Activated T-cell treated with anti-CD3 and anti-CD28 coated beads for 48 hours (primary cell): ENCODE measurements at places on chromosomes 3 and 15.

DNA sequence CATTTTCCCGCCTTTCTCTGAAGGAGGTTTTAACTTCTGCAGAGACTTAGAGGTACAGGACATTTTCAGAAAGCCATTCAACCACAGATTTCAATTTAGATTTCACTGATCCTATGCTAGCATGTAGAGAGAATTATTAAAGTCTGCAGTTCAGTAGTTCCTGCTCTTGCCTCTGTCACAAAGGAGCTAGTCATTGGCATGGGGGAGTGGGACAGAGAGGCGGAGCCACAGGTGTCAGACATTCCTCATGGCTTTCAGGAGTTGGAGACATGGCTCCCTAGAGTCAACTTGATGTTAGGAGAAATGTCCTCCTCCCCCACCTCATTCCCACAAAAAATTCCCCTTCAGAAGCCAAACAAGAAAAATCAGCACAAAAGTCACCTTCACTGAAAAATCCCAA lies 66.0 kb upstream of the SIAH2 start:
- no peak for DNase-seq

- no peak for DNase-seq
Observed at GRCh38 chr15:51600114-51600513, 22.5 kb downstream of the DMXL2 start.

GRCh38 chr3:43707998-43708397 lies 17.3 kb downstream of the ABHD5 start:
- no peak for DNase-seq

GRCh38 chr3:52126500-52126899 lies 27.7 kb downstream of the POC1A start:
- no peak for DNase-seq

DNA sequence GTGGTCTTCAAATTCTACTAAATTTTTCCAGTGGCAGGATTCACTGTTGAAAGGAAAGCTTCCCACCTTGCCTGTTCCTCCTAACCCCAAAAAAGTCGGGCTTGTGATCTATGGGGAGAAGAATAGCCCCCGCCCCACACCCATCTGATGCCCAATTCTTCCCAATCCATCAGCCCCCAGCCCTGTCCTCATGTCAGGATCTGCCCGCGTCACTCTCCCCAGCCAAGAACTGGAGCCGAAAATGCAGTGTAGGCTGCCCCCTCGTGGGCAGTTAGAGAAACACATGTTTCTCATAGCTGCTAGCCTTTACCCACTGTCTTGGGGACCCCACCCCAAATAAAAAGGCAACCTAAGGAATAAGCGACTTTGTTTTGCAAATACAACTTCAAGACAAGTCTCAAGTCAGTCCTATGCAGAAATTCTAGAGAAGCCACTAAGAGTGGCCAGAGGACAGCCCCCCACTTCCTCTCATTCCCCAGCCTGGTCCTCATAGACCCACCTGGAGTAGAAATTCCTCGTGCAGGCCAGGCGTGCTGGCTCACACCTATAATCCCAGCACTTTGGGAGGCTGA lies 13.0 kb upstream of the CSK start:
- DNase-seq = peak; percentile 54

DNA sequence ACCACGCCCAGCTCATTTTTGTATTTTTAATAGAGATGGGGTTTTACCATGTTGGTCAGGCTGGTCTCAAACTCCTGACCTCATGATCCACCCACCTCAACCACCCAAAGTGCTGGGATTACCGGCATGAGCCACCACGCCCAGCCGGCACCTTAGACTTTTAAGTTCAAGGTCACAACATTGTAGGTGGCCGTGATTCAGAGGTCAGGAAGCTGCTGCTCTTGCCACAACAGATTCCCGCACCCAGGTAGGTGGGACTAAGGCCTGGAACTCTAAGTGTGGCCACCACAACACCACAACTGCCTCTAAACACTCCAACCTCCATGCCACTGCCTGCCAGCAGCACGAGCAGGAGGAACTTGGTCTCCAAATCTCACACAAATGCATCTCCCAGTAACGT lies 196.8 kb downstream of the STT3B start:
- DNase-seq = no peak

GRCh38 chr15:73691396-73691795 lies 7.2 kb downstream of the CD276 start:
- DNase-seq = no peak

- peak; percentile 82 for DNase-seq
Observed at GRCh38 chr3:105366326-105367062, at the start of gene ALCAM. TSS of gene ALCAM (plus strand) at chr3:105366909.

DNA sequence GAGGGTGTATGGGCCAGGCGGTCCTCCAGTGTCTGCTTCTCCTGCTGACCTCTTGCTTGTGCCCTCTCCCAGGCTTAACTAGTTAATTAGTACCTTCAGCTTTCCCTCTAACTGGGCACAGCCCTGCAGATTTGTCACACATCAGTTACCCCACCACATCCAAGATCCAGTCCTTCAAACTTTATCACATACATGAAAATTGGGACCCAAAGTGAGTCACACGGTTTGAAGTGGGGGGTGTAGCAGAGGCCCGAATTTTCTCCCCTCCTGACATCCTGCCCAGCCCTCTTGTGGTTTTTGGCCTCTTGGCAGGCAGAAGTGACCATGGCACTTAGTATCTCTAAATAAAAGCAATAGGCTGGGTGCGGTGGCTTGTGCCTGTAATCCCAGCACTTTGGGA lies 3.9 kb downstream of the MAPKAPK3 start:
- DNase-seq = no peak

- no peak for DNase-seq
Observed at GRCh38 chr3:160927620-160928019, 171.6 kb downstream of the PPM1L start.

- peak; percentile 63 for DNase-seq
Observed at GRCh38 chr15:52139599-52140462, 27.3 kb upstream of the BCL2L10 start.

GRCh38 chr3:168047190-168047795 lies 48.4 kb downstream of the GOLIM4 start:
- no peak for DNase-seq

- no peak for DNase-seq
Observed at GRCh38 chr15:43168192-43169107, 16.8 kb upstream of the CCNDBP1 start.

DNA sequence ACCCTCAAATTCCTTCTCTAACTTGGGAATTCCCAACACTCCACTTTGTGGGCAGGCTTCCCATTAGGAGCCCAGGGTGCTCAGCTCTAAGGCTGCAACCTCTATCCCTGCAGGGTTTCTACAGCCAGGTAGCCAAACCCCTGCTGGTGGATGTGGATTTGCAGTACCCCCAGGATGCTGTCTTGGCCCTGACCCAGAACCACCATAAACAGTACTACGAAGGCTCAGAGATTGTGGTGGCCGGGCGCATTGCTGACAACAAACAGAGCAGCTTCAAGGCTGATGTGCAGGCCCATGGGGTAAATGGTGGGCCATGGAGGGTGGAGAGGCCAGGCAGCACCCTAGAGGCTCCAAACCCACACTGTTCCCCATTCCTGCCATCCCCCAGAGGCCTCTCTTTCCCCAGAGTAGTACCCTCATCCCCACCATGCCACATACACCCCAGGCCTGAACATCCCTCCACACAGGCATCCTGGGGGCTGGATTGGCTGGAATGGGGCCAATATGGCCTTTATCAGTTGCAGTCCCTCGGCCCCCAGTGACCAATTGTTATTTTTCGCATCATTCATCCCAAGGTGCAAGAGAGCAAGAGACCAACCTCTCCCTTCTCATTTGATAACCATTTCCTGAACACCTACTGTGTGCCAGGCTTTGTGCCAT lies 7.7 kb downstream of the ITIH1 start:
- DNase-seq = no peak

DNA sequence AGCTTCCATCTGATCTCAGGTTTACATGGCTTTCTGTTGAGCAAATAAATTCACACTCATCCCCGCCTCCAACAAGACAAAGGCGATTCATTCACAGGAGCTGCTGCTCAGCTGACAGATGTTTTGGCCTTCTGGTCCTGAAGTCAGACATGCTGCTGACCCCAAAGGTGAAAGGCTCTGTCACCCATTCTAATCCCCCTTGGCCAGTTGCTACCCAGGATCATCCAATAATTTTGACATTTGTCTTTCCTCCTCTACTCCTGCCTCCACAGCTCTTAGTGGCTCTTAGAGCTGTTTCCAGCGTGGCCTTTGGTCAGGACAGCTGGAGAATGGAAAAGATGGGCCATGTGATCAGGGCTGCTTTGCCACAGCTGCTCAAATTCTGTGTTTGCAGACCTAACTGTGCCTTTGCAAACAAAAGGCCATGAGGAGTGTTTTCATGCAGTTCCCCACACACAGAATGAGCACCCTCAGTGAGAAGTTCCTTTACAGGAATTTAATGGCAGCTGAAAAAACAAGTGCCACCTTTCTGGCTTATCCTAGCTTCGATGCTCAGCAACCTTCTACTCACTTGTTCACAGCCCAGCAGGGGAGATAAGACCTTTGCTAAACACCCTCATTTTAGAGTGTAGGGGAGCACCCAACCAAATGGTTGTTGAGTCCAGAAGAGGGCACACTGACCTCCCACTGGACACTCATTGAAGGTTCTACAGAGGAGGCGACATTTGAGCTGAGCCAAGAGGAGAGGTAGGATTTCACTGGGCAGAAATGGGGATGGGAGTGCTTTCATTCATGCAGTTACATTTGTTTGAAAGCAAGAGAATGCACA lies 39.0 kb downstream of the CYP19A1 start:
- DNase-seq = no peak

DNA sequence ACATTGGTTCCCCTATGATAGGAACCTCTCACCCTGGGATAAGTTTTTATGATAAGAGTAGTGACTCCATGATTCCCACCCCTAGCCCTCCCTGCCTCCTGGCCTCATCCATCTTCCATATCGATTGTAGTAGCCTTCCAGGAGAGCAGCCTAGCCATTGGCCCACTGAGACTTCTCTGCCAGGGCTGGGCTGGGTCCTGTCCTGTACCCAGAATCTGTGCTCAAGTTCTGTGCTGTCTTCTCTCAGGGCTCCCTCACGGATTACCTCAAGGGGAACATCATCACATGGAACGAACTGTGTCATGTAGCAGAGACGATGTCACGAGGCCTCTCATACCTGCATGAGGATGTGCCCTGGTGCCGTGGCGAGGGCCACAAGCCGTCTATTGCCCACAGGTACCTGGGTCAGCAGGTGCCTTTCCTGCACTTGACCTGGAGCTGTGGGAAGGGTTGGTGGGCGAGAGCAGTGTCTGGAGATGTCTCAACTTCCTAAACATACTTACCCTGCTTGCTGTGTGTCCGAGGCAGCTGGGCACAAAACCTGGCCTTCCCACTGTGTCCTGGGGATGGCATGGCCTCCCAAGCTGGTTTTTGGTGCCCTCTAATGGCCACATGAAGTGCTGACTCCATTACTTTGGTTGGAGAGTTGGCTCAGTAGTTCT lies 16.6 kb upstream of the EXOG start:
- peak; percentile 19 for DNase-seq

- no peak for DNase-seq
Observed at GRCh38 chr3:117885011-117885441, 1149.6 kb downstream of the IGSF11 start.

DNA sequence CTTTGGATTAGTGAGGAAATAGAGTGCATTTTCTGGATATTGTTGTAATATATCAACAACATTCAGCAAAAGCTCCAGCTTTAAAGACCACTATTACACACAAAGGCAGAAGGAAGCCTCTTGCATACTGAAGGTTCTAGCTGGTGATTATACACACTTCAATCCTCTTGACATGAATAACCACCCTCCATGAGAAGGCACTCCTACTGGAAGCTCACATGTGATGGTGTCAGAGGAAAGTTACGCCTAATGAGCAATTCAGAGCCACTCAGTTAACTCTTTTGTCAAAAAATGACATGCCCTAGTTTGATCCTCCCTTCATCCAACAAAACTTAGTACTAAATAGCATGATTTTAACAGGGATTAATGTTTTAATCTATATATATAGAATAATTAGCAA lies 124.6 kb upstream of the LYSMD4 start:
- DNase-seq = no peak

DNA sequence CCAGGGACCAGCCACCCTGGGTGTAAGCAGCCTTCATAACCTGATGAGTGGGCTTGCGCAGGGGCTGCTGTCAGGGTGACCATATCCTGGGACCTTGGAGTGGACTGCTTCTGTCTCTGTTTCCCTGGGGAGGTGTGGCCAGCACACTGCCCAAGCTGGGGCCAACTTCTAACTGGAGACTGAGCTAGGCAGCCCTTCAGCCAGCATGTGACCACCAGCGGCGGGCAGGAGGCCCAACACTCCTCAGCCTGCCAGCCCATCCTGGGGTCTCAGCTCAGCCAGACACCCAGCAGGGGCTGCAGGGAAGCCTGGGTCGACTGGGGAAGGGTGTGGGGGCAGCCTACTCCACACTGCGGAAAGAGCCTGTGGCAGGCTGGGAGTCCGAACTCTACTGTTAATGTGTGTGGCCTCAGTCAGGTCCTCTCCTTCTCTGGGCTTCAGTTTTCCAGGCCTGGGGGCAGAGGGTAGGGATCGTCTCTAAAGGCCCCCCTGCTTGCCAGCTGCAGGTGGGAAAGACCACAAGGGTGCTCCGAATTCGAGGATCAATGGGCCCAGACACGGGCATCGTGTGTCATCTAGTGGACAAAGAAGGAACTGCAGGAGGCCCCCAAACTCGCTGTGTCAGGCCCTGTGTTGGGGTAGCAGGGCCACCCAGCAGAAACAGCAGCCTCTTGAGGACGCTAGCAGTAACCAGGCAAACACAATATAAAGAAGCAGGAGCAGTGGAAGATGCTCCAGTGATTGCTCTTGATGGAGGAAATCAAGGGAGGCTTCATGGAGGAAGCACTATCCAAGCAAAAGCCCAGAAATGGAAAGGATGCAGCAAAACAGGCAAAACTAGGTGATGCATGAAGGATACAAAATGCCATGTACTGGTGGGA lies 2.0 kb upstream of the SEMA3G start:
- DNase-seq = peak; percentile 69

GRCh38 chr3:196603683-196604082 lies 35.2 kb downstream of the FBXO45 start:
- DNase-seq = no peak

DNA sequence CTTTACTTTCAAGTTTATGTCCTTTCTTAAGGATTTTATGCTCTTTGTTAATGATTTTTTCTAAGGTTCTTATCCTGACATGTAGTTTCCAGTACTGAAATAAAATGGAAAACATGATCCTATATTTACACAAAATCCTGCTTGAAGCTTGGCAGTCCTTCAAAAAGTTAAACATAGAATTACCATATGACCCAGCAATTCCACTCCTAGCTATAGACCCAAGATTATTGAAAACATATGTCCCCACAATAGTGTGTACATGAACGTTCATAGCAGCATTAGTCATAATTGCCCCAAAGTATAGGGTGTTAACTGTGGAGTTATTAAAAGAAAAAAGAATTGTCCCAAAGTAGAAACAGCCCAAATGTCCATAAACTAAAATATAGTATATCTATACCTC lies 33.2 kb downstream of the ITGB5 start:
- no peak for DNase-seq
